CD14-positive monocyte (primary cell): ENCODE measurements at places on chromosomes 12 and 14. TPM values are rescaled to one million over a fixed set of nuclear protein-coding genes. Genes with fewer than 3 reads are reported as not detected.

DNA sequence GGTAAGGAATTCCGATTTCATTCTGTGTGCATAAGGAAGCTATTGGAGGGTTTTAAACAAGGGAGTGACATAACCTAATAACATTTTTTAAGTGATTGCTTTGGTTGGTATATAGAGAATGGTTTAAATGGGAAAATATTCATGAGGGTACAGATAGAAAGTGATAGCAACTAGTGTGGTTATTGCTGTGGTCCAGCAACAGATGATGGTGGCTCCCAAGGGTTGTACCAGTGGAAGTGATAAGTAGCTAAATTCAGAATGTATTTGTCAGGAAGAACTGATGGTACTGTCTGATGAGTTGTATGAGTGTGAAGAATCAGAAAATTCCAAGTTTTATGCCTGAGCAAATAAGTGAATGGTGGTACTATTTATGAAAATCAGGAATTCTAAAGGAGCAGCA, 2.6 kb upstream of the CNOT2 start:
- peak overlapping the region; percentile 36 for H3K27ac ChIP-seq
- no peak overlapping the region for H3K4me3 ChIP-seq
- peaks cover 12% of the 10 kb centered on the region for H3K4me1 ChIP-seq
- DNase-seq, result no peak

- H3K4me3 ChIP-seq, result no peak overlapping the region
- H3K27me3 ChIP-seq, result no peaks in the 10 kb centered on the region
- no peak overlapping the region for H3K27ac ChIP-seq
These were observed 87.2 kb upstream of the KRAS start for GRCh38 chr12:25337916-25338315.

GRCh38 chr14:100629696-100630095, 42.5 kb upstream of the BEGAIN start:
- no peaks in the 10 kb centered on the region for H3K4me1 ChIP-seq
- no peak overlapping the region for H3K27ac ChIP-seq
- H3K36me3 ChIP-seq, result no peaks in the 10 kb centered on the region
- no peak for DNase-seq

DNA sequence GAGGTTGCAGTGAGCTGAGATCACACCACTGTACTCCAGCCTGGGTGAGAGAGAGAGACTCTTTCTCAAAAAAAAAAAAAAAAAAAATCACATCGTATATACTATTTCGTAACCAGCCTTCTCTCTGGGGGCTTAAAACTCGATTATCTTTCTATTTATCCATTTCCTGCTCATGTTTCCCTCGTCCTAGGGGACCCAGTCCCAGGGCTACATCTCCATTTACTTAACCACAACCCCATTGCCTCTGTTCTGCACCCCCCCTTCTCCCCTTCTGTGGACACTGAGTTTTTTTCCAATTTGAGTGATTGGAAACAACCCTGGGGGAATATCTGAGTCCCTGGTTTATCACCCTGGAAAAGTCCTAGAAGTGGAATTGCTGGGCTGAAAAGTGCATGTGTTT, 36.2 kb upstream of the YY1 start:
- no peaks in the 10 kb centered on the region for H3K36me3 ChIP-seq
- no peak overlapping the region for H3K27ac ChIP-seq
- no peak for DNase-seq
- no peak overlapping the region for H3K4me3 ChIP-seq
- H3K27me3 ChIP-seq, result no peaks in the 10 kb centered on the region

DNA sequence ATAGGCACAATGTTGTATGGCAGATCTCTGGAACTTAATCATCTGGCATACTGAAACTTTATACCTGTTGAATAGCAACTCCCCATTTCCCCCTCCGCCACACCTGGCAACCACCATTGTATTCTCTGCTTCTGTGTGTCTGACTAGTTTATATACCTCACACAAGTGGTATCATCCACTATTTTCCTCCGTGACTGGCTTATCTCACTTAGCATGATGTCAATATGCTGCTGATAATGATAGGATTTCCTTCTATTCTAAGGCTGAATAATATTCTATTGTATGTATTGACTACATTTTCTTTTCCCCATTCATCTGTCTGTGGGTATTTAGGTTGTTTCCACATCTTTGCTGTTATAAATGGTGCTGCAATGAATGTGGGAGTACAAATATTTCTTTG, 21.5 kb downstream of the BRMS1L start:
- DNase-seq, result no peak
- H3K27ac ChIP-seq, result no peak overlapping the region
- H3K27me3 ChIP-seq, result no peaks in the 10 kb centered on the region
- no peak overlapping the region for H3K4me3 ChIP-seq
- H3K4me1 ChIP-seq, result no peaks in the 10 kb centered on the region

DNA sequence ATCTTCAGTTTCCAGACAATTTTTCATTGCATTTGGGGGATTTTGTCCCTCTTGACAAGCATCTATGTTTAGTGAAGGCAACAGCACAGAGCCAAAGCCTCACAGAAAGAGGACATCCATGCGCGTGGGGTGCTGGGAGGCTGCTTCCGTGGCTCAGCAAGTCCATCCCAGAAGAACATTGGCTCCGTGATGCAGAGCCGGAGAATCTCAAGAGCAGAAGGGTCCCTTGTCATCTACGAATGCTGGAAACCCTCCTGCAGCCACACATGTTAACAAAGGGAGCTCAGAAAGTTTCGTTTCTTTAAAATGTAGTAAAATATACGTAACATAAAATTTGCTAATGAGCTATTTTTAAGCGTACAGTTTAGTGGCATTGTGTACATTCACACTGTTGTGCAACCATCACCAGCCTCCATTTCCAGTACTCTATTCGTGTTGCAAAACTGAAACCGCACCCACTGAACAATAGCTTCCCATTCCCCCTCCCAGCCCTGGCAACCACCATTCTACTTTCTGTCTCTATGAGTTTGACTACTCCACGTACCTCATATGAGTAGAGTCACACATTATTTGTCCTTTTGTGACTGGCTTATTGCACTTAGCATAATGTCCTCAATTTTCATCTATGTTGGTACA, 185.9 kb downstream of the TTC7B start:
- H3K36me3 ChIP-seq, result no peaks in the 10 kb centered on the region
- H3K4me3 ChIP-seq, result peak overlapping the region; percentile 24
- no peaks in the 10 kb centered on the region for H3K27me3 ChIP-seq
- DNase-seq, result peak; percentile 93
- H3K27ac ChIP-seq, result peak overlapping the region; percentile 92

- no peaks in the 10 kb centered on the region for H3K27me3 ChIP-seq
- no peak overlapping the region for H3K27ac ChIP-seq
- no peak for DNase-seq
- H3K4me1 ChIP-seq, result peaks cover 19% of the 10 kb centered on the region
- no peaks in the 10 kb centered on the region for H3K36me3 ChIP-seq
These were observed 460.9 kb downstream of the ZFP36L1 start for GRCh38 chr14:68331991-68332390.

DNA sequence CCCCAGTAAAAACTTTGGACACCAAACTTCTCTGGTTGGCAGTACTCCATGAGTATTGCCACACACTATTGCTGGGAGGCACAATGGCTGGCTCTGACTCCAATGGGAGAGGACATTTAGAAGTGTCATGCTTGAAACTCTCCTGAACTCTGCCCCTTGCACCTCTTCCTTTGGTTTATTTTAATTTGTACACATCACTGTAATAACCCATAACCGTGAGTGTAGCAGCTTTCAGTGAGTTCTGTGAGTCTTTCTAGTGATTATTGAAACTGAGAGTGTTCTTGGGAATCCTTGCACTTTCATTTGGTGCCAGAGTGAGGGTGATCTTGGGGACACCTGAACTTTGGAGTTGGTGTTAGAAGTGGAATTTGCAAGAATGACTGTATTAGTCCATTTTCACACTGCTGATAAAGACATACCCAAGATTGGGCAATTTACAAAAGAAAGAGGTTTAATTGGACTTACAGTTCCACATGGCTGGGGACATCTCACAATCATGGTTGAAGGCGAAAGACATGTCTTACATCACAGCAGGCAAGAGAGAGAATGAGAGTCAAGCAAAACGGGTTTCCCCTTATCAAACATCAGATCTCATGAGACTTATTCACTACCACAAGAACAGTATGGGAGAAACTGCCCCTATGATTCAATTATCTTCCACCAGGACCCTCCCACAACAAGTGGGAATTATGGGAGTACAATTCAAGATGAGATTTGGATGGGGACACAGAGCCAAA, 41.3 kb upstream of the CEP83 start:
- no peaks in the 10 kb centered on the region for H3K4me1 ChIP-seq
- no peak overlapping the region for H3K4me3 ChIP-seq
- H3K27me3 ChIP-seq, result no peaks in the 10 kb centered on the region

DNA sequence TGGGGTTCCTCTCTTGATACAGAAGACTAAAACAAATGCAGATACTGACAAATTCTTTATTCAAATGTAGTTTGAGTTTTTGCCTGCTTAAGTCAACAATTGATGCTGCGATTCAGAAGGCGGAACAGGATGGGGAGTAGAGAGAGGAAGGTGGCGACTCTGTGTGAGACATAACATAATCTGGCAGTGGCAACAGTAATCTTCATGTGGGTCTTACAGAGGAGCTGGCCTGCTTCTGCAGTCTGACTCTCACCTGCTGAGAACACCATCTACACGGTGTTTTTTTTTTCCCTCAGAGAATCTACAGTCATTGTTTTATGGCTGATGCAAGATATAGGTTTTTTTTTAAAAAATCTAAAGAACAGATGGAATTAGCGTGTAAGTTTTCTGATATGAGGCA, 10.1 kb downstream of the CCDC92 start:
- H3K4me1 ChIP-seq, result no peaks in the 10 kb centered on the region
- no peak for DNase-seq
- no peaks in the 10 kb centered on the region for H3K27me3 ChIP-seq
- H3K4me3 ChIP-seq, result no peak overlapping the region
- no peaks in the 10 kb centered on the region for H3K36me3 ChIP-seq
- no peak overlapping the region for H3K27ac ChIP-seq

- H3K27me3 ChIP-seq, result no peaks in the 10 kb centered on the region
- no peaks in the 10 kb centered on the region for H3K36me3 ChIP-seq
- no peak overlapping the region for H3K27ac ChIP-seq
These were observed 7.8 kb upstream of the ART4 start for GRCh38 chr12:14850929-14851663.

- no peak overlapping the region for H3K27ac ChIP-seq
- peak overlapping the region; percentile 41 for H3K4me3 ChIP-seq
- peaks cover 35% of the 10 kb centered on the region for H3K27me3 ChIP-seq
- peaks cover 39% of the 10 kb centered on the region for H3K4me1 ChIP-seq
These were observed 1.4 kb upstream of the ASIC1 start for GRCh38 chr12:50055831-50056638.

DNA sequence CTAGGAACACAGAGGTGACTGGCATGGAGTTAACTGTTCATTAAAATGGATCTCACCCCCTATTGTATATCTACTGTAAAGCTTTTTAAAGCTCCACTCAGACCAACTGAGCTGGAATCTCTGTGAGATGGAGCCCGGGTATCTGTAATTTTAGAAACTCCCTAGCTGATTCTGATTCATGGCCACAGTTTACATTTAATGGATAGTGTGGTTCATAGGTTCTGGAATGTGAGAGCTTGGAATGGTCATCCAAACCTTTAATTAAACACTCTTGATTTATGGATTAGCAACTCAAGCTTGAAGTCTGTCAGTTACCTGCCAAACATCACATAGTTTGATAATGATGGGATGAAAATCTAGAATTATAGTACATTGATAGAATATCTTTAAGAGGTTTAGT, 183.8 kb downstream of the SLC25A21 start:
- no peaks in the 10 kb centered on the region for H3K36me3 ChIP-seq
- no peak overlapping the region for H3K27ac ChIP-seq
- no peak for DNase-seq
- H3K4me1 ChIP-seq, result no peaks in the 10 kb centered on the region

DNA sequence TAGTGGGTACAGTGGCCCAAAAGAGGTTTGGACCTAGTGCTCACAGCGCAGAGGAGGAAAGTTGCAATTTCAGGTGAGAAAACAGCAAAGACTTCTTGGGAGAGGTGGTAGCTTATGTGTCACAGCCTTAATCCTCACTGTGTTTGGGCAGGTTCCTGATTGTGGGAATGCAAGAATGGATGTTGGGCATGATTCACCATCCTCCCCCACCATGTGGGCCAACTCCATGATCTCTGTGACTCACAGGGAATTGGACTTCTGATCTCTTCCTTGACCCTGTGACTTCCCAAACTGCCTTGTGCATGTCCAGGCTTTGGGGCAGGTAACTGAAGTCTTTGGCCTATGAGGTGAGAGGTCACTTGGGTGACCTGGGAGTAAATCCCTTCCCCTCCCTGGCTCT, 1.8 kb upstream of the CHST11 start:
- H3K4me1 ChIP-seq, result peaks cover 7% of the 10 kb centered on the region
- no peaks in the 10 kb centered on the region for H3K36me3 ChIP-seq
- H3K27me3 ChIP-seq, result no peaks in the 10 kb centered on the region
- no peak overlapping the region for H3K4me3 ChIP-seq
- DNase-seq, result no peak

DNA sequence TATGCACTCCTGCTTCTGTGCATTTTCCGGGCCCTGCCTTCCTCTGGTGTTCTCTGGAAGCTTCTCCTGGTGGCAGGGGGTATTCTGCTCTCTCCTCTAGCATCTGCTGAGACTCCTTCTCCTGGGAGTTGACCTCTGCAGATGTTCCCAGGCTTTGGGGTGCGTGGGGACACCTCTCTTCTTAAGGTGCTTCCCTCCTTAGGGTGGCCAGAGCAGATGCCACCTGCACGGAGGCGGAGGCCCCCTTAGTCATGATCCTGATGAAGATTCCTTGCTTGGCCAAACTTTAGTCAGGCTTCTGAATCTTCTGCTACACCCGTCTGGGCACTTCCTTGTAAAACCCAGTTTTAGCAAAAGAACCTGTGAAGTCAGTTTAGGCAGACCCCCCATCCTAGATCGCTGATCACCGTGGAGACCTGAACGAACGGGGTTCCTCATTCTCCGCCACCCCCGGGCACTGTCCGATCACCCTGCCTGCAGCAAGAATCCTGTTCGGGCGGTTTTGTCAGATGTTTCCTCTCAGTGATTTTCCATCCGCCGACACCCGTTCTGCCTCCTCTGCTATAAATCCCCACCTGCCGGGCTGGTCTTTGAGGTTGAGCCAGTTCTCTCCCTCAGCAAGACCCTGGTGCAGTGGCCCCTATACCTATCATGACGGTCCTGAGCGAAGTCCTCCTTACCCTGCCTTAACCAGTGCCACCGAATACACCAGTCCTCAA, 111.9 kb downstream of the CALM1 start:
- no peak for DNase-seq
- no peak overlapping the region for H3K4me3 ChIP-seq
- no peaks in the 10 kb centered on the region for H3K36me3 ChIP-seq
- no peaks in the 10 kb centered on the region for H3K4me1 ChIP-seq
- H3K27ac ChIP-seq, result no peak overlapping the region

GRCh38 chr14:56205881-56206280, 87.7 kb downstream of the PELI2 start:
- H3K27ac ChIP-seq, result peak overlapping the region; percentile 31
- no peak overlapping the region for H3K4me3 ChIP-seq
- no peaks in the 10 kb centered on the region for H3K27me3 ChIP-seq
- no peaks in the 10 kb centered on the region for H3K36me3 ChIP-seq
- DNase-seq, result peak; percentile 21

GRCh38 chr12:124191024-124191359, 103.9 kb upstream of the RFLNA start:
- no peaks in the 10 kb centered on the region for H3K27me3 ChIP-seq
- no peaks in the 10 kb centered on the region for H3K36me3 ChIP-seq
- peak; percentile 22 for DNase-seq
- no peak overlapping the region for H3K27ac ChIP-seq
- no peaks in the 10 kb centered on the region for H3K4me1 ChIP-seq

- H3K27me3 ChIP-seq, result no peaks in the 10 kb centered on the region
- peaks cover 93% of the 10 kb centered on the region for H3K36me3 ChIP-seq
- DNase-seq, result no peak
- no peak overlapping the region for H3K4me3 ChIP-seq
These were observed 65.9 kb downstream of the WDR20 start for GRCh38 chr14:102205560-102205959.

The ERBB3 gene
- not detected for polyA plus RNA-seq

The OAS2 gene
- polyA plus RNA-seq, result 40.1 TPM

The SLC39A9 gene
- polyA plus RNA-seq, result 19.3 and 28.6 TPM in 2 replicates

The PIANP gene
- polyA plus RNA-seq, result not detected

The PPM1H gene
- 2.8 TPM for polyA plus RNA-seq

The CLEC12A gene
- 121 and 441 TPM in 2 replicates for polyA plus RNA-seq
